Activated CD8-positive, alpha-beta memory T cell treated with anti-CD3 and anti-CD28 coated beads for 24 hours (primary cell): ENCODE measurements at places on chromosomes 1 and 21.

DNA sequence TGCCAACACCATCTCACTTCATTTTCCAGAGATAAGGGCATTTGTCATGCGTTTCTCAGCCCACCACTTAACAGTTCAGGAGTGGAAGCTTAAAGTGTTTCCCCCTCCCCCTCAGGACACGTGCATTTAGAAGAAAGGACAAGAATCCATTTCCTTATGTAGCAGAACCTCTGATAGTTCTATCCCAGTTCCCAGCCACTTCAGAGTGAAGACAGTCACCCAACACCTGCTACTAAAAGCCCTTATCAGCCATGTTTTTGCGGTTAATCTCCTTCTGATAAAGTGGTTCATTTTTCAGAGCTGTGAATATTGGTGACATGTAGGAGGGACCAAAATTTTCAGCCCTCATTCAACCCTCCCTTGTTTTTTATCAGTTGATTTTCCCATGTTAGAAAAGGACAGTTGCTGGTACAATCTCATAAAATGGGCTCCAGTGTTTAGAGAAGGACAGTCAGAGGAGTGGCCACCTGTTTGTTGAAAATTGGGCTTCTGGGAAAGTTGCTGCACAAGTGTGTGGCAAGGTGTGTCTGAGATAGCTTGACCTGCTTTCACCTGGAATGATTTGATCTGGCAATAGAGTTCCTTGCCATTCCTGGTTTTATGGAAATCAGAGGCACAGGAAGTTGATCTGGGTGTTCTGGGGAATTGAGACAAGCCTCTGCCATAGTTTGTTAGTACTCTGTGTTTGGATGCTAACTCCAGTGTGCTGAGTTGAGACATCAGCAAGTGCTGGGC is 114.0 kb downstream of the PPP1R12B start:
- no peak for DNase-seq

GRCh38 chr1:12547586-12548225 is 70.3 kb downstream of the DHRS3 start:
- no peak for DNase-seq

- DNase-seq: no peak
These were observed 195.4 kb upstream of the IVNS1ABP start for GRCh38 chr1:185512442-185512841.

DNA sequence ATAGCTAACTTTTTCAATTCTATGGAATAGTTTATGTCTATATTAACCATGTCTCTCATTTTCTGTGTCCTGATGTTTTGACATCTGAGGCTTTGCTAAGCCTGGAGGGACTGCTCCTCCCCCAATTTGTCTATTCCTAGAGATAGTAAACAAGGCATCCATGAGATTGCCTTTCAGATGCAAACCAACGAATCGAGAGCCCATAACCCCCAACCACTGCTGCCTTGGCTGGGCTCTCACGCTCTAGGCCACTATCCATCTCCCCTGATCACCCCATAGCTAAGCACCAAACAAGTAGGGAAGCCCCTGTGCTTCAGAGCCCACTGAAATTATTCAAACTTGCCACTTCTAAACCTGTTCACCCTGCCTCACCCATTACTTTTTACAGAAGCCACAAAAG is 437.7 kb downstream of the SETD4 start:
- no peak for DNase-seq

- peak; percentile 41 for DNase-seq
These were observed 10.0 kb downstream of the NCSTN start for GRCh38 chr1:160353223-160353622.

DNA sequence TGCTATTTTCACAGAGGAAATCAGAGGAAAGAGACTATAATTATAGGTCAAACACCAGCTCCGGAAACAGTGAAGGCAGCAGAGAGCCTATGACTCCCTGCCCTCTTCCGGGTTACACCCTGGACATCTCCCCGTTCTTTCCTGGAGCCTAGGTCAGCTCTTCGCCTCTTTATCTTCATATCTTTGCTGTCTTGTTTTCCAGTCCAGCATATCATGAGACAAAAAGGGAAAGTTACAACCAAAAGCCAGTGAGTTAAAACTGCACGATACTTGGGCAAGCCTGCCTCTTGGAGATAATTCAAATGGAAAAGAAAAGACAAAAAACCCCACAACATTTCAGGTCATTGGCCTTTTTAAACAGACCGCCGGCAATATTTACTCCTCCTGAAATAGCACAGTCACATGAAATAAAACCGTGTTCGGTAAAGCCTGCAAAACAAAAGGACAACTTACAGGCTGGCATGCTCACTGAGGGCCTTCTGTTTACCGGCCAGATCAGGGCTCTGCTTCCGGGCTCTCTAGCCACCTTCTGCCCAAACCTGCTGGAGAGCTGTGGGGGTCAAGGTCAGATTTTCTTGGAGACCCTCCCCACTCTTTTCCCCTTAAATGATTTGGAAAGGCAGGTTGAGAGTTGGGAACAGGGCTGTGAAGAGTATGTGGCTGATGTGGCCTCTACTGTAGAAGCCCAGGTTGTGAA is 42.8 kb upstream of the PPP2R5A start:
- DNase-seq: peak; percentile 47

DNA sequence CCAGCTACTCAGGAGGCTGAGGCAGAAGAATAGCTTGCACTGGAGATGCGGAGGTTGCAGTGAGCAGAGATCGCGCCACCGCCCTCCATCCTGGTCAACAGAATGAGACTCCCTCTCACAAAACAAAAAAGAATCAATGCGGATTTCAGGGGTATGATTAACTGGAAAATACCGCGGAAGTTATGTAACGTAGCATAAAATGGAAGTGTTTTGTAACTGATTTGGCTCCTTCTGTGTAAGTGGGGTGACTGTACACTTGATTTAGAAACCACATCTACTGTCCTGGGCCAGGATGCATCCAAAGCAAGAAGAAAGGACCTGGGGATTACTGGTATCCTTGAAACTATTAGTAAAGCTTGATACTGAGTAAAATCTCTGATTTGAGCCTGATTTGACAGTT is 3.1 kb upstream of the VAMP4 start:
- DNase-seq: no peak

DNA sequence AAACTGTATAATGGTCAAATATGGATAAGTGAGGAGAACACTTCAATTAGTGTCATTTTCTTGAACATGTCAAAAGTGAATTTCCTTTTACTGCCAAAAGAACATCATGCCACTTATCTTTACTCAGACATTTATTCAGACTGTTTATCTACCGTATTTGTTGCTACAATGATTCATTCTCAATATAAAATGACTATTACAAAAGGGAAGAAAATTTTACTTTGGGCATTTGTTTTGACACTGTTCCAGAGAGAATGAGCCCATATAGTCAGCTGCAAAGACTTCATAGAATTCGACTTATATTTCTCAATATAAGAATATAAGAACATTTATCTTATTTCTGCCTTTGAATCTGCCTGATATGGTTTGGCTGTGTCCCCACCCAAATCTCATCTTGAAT is 1699.1 kb downstream of the BRINP3 start:
- DNase-seq: no peak

GRCh38 chr1:111199329-111199728 is 1.1 kb downstream of the DENND2D start:
- DNase-seq: peak; percentile 72

DNA sequence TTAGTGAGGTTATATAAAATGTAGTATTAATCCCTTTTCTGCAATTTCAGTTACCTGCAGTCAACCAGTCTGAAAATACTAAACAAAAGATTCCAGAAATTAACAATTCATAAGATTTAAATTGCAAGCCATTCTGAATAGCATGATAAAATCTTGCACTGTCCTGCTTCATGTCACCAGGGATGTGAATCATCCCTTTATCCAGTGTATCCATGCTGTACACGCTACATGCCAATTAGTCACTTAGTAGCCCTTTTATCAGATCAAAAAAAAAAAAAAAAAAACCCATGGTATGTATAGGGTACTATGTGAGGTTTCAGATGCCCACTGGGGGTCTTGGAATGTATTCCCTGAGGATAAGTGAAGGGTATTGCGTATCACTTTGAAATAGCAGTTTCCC is 191.3 kb upstream of the HP1BP3 start:
- no peak for DNase-seq

DNA sequence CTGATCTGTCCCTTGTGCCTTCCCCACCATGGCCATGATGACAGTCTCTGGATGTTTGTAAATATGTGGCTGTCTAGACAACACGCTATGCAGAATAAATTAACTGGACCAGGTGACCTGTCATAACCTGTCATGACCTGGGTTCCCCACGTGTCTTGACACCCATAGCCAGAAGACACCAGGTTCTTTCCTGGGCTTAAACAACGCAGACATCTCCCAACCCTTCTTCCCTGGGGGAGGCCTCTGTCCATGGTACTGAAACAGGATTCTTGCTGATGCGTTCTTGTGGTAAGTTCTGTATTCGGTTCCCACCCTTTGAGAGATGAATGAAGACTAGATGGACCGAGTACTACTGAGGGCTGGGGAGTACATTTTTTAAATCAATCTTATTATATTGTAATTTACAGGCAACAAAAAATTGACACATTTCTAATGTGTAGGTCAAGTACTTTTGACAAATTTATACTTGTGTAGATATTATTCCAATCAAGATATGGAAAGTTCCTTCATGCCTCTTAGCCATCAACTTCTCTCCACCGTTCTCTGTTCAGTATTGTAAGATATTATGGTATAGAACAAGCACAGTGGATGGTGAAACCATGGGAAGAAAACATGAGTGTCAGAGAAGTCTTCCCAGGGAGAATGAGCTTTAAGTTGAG is 738.8 kb downstream of the PTPRU start:
- peak; percentile 50 for DNase-seq

- DNase-seq: peak; percentile 73
These were observed 16.7 kb upstream of the PRDM15 start for GRCh38 chr21:41895643-41896493.

GRCh38 chr1:23699280-23700179 is 7.9 kb downstream of the RPL11 start:
- DNase-seq: no peak

GRCh38 chr1:32291145-32291707 is 657 bp upstream of the HDAC1 start:
- no peak for DNase-seq

DNA sequence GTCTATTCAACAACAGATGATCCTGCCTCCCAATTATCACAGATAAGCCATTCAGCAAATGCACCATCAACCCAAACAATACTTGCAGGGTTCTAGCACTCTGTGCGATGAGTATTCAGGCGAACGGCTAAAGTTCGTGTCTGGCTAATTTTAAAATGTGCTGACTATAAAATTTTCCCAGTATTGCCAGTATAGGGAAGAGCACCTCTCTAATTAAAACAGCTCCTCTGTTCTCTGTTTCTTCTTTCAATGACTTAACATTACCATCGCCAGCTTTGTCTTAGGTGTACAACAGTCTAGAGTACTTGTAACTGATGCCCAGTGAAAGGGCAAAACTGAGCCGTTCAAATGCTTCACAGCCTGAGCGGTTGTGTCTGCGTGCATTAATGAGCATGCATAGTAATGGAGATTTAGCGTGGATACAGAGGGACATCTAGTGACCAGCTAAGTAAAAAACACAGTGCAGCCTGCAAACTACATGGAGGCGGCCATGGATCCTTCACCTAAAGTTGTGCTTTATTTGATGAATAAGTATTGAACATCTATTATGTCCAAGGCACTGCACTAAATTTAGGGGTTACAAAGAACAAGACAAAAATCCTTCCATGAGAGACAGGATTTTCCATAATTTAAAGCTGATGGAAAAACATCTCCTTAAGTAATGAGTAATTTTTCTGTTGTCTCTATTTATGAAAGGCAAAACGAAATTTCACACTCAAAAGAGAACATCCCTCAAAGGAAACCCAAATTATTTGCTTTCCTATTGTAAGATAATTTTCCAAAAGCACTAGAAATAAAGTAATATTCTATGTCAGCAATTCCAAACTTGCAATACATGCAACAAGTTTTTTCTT is 120.0 kb downstream of the SETD4 start:
- DNase-seq: no peak

GRCh38 chr1:196875935-196876334 is 11.9 kb upstream of the CFHR4 start:
- no peak for DNase-seq

GRCh38 chr1:63127376-63127775 is 195.0 kb upstream of the FOXD3 start:
- DNase-seq: no peak

- no peak for DNase-seq
These were observed 244.5 kb downstream of the RHOU start for GRCh38 chr1:228979774-228980173.

DNA sequence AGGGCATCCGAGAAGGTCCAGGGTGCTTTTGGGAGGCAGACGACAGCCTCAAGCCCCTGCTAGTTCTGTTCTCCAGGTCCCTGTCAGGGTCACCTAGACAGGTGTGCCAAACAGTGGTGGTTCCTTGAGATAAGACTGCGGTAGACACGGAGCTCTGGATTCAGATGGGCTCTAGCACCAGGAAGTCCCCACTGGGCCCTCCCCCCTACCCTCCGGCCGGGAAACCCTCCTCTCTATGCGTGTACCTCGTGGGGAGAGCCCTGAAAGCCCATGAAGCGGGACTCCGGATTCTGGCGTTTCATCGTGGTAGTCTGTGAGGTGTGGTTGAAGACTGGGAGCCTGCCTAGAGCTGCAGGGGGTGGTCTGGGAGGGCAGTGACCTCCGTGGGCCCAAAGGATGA is 2.1 kb upstream of the KCNA2 start:
- no peak for DNase-seq
